ENCODE measurements at places on chromosomes 1 and 21. TPM values are rescaled to one million over a fixed set of nuclear protein-coding genes. Genes with fewer than 3 reads are reported as not detected.

GRCh38 chr1:14848625-14849024 is 250.1 kb downstream of the KAZN start:
- no peaks in the 10 kb centered on the region for H3K4me1 ChIP-seq
- H3K36me3 ChIP-seq: no peaks in the 10 kb centered on the region
- H3K4me3 ChIP-seq: no peak overlapping the region
- H3K27ac ChIP-seq: no peak overlapping the region
- H3K27me3 ChIP-seq: no peaks in the 10 kb centered on the region
- no peak for DNase-seq

DNA sequence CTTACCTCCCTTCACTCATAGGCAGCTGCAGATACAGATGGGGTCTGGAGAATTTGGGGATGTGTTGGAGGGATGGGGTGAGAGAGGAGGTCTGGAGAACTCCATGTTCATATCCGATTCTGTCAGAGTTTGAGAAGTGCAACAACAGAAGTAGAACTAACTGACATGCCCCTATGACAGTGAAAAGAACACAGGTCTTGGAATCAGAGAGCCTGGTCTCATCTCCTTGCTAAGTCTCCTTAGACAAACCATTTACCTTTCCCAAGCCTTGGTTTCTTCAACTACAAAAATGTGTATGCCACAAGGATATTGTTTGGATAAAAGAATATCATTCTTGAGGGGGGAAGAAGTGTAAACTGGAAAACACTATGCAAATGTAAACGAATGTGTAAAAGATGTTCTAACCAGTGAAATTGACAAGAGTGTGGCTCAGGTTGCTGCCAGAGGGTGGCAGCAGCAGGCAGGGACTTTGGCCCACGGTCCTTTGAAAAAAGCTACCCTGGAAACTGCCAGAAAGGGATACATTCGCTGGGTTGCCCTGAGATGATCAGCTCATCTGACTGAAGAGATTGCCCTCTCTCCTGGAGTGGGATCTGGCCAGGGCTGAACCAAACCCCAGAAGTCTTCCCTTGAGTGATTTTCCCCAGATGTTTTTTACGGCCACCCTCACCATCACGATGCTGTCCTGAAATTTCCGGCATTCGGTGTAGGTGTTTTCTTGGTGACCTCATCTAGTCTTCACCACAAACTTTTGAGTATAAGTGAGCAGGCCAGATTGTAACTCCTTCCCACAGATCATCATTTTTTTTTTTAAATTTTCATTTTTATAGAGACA is 17.0 kb upstream of the CD2 start:
- peaks cover 58% of the 10 kb centered on the region for H3K4me1 ChIP-seq
- H3K36me3 ChIP-seq: peaks cover 16% of the 10 kb centered on the region
- H3K4me3 ChIP-seq: peak overlapping the region; percentile 55

GRCh38 chr1:30028283-30028682 is 695.1 kb downstream of the MATN1 start:
- H3K4me3 ChIP-seq: no peak overlapping the region
- peaks cover 7% of the 10 kb centered on the region for H3K27me3 ChIP-seq
- DNase-seq: no peak
- no peak overlapping the region for H3K27ac ChIP-seq
- H3K36me3 ChIP-seq: no peaks in the 10 kb centered on the region

DNA sequence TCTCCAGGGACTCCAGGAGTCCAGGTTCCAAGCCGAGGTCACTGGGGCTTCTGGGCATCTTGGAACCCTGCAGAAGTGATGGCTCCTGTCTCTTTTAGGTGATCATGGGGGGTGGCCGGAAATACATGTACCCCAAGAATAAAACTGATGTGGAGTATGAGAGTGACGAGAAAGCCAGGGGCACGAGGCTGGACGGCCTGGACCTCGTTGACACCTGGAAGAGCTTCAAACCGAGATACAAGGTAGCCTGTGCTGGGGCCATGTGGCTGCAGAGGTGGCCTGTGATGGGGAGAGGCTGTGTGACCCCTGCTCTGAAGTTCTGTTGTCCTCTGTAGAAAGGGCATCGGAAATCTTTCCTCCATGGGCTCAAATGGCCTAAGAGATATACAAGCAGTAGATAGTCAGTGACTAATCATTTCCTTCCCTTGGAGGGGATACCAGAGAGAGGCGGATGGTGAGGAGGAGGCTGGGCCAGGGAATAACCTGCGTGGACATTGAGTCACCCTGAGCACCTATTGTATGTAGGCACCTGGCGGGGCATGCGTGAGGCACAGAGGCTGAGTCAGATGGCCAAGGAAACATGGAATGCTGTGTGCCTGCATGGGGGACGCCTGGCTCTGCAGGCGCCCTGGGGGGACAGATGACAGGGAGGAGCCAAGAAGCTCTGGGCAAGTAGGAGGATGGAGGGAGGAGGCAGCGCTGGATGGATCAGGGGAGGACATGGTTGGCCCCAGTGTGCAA is 59.0 kb downstream of the ALPL start:
- no peaks in the 10 kb centered on the region for H3K36me3 ChIP-seq
- no peak overlapping the region for H3K4me3 ChIP-seq
- H3K27ac ChIP-seq: no peak overlapping the region
- H3K27me3 ChIP-seq: no peaks in the 10 kb centered on the region

Gene KRTAP7-1
- total RNA-seq: not detected

- H3K4me1 ChIP-seq: peaks cover 3% of the 10 kb centered on the region
- peak; percentile 28 for DNase-seq
- peaks cover 42% of the 10 kb centered on the region for H3K27me3 ChIP-seq
These were observed 23.6 kb downstream of the PTPRU start for GRCh38 chr1:29259802-29260441.

GRCh38 chr1:188070848-188071247 is 1242.1 kb downstream of the PLA2G4A start:
- H3K27ac ChIP-seq: no peak overlapping the region
- DNase-seq: no peak
- no peaks in the 10 kb centered on the region for H3K36me3 ChIP-seq
- no peaks in the 10 kb centered on the region for H3K4me1 ChIP-seq
- H3K27me3 ChIP-seq: no peaks in the 10 kb centered on the region
- H3K4me3 ChIP-seq: no peak overlapping the region

GRCh38 chr1:171966426-171967220 is 125.3 kb downstream of the DNM3 start:
- H3K27me3 ChIP-seq: peaks cover 1% of the 10 kb centered on the region
- H3K4me3 ChIP-seq: no peak overlapping the region
- no peak overlapping the region for H3K27ac ChIP-seq
- H3K36me3 ChIP-seq: no peaks in the 10 kb centered on the region
- no peak for DNase-seq
- H3K4me1 ChIP-seq: peaks cover 5% of the 10 kb centered on the region

DNA sequence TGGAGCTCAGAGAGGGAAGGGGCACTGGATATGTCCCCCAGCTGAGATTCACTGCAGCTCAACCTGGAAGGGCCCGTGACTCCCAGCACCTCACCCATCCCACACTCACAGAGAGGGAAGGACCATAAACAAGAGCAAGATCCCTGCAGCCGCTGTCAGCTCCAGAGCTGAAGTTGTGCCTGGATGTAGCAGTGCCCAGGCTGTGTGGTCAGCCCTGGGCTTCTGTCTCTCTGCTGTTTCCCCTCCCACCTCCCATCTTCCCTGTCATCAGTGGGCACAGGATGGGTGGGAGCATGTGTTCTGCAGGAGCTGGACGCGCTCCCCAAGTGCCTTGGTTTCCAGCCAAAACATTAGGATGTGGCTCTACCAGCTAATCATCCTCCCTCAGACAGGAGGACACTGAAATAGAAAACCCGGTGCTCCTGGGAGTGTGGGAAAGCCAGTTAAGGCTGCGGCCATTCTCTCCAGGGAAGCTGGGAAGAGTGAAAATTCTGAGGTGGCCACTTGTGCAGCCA is 282.7 kb downstream of the NPHP4 start:
- H3K27me3 ChIP-seq: no peaks in the 10 kb centered on the region
- no peaks in the 10 kb centered on the region for H3K4me1 ChIP-seq
- H3K4me3 ChIP-seq: no peak overlapping the region
- H3K27ac ChIP-seq: no peak overlapping the region
- DNase-seq: no peak

Gene CACYBP
- total RNA-seq: 198 TPM
